ENCODE measurements at places on chromosomes 11 and 22.
A peak's percentile ranks its signal among the peaks of the same experiment; 100 is the strongest.

- DNase-seq = peak; percentile 16
Observed at GRCh38 chr11:33703234-33703633, 2.6 kb upstream of the C11orf91 start.

DNA sequence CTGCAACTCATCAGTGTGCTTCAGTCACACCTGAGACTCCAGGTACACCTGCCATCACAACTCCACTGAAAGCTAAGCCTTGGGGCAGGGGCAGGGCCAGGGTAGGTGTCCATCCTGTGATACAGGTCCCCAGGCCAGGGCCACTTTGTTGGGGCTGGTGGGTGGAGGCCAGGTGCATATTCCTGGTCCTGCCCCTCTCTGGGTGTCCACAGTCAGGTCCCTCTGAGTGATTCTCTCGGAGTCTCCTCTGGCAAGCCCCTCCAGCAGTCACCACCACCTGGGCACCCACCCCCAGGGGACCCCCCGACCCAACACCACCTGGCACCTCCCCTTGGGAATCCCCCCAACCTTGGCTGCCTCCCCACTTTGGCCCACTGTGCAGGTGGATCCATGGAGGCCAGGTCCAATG lies 9.5 kb upstream of the ACR start:
- DNase-seq = no peak

- peak; percentile 68 for DNase-seq
Observed at GRCh38 chr22:41857155-41857859, 24.4 kb downstream of the SREBF2 start.

- DNase-seq = no peak
Observed at GRCh38 chr11:31443802-31444201, 65.6 kb downstream of the IMMP1L start.

GRCh38 chr11:128133501-128133900 lies 453.9 kb downstream of the ETS1 start:
- DNase-seq = no peak

DNA sequence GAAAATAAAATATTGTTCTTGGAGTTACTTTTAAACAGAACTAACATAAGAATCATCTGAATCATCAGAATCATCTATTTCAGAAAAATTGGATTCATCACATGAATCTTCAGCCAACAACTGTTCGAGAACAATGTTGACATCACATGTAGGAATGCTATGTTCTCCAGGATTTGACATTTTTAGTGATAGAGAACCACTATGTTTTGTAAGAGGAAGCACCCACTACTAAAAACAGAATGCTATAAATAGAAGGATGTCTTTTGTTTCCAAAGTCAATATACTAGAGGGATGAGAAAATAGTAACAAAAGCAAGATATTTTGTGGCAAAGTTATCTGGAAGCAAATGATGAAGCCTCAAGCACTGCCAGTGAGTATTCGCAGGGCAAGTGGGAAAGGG lies 263.4 kb upstream of the DDI1 start:
- no peak for DNase-seq

DNA sequence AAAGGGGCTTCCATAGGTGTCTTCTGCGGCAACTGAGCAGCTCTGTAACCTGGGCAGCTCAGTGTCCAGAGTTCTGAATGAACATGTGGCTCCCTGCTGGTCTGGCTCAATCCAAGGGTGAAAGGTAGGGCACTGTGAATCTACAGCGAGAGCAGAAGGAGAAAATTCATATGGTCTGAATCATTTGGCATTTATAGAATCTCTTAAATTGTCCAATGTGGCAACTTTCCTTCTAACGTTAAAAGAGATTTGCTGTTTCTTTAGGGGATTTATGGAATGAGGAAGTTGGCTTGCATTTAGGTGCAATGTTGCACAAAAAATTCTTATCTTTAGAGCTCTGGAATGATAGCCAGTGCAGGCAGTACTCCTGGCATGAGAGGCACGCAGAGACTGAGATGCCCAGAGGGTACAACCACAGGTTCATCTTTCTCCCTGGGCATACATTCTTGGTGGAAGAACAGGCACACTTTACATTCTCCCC lies 17.0 kb downstream of the ATXN10 start:
- no peak for DNase-seq

GRCh38 chr11:128734103-128734831 lies 40.4 kb downstream of the FLI1 start:
- peak; percentile 90 for DNase-seq

DNA sequence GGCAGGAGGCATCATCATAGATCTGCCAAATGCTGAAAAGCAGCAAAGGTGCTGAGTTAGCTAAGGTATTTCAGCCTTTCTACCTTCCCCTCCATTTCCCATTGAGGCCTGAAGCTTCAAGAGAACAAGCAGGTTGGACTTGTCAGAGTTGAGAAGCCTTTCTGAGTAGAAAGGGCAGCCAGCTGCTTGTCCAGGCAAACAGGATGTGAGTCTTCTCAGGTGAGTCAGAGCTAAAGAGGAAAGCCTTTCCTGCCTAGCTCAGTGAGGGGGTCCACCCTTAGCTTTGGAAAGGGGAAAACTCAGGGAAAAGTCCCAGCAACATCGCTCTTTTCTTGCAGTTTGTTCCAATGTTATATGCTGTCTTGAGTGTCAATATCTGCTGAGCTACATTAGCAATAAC lies 13.2 kb upstream of the MPZL2 start:
- DNase-seq = no peak

DNA sequence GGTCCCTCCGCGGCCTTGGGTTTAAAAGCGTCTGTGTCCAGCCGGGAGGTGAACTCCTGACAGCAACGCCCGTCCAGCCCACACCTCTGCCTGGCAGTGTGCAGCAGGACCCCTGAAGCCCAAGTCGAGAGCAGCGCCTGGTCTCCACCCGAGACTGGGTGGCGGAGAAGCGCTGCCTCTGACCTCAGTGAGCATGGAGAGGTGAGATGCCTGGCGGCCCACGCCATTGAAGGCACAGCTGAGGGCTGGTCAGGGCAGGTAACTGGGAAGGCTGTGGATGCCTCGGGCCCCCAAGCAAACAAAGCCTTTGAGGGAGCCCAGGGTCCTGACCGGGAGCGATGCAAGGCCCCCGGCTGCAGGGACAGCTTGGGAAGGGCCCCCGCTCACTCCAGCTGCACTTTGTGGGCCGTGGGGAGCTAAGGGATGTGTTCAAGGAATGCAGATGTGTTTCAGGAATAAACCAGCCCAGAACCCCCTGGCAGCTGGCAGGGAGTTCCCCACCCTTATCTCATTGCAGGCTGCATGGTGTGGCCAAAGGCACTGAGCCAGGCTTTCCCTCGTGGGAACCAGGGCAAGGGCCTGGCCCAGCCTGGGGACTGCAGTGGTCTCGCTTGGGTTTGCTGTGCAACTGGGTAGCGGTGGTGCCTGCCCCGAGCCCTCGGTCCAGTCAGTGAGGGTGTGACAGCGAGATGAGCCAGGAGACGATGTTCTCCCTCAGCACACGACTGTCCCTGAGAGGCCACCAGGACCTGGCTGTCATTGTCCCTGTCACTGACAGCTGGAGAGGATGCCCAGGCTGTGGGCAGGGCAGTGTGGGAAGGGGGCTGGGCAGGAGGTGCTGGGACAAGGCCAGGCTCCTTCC lies 92.5 kb downstream of the WNT7B start:
- DNase-seq = no peak

DNA sequence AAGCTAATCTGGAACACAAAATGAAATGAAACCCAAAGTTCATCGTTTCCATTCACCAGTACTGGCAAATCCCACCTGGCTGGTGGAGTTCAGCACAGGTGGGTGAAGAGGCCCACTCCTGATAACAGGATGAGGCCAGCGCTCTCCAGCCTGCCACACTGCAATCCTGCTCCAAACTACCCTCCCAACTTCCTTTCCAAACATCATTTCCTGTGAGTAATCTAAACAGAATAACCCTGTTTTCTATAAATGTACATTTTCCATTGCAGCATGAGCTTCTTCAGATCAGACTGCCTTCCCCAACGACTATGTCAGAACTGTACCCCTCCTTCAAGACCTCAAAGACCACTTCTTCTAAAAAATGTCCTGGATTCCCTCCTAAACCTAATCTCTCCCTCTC lies 15.9 kb upstream of the NFRKB start:
- no peak for DNase-seq

DNA sequence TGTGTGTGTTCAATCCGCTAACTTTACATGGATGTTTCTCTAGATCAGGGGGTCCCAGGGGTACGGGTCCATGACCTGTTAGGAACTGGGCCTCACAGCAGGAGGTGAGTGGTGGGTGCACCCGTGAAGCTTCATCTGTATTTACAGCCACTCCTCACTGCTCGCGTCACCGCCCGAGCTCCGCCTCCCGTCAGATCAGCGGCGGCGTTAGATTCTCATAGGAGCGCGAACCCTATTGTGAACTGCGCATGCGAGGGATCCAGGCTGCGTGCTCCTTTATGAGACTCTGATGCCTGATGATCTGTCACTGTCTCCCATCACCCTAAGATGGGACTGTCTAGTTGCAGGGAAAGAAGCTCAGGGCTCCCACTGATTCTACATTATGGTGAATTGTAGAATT lies 31.9 kb downstream of the MRGPRD start:
- DNase-seq = no peak

GRCh38 chr11:69587454-69588090 lies 53.4 kb upstream of the CCND1 start:
- DNase-seq = no peak

DNA sequence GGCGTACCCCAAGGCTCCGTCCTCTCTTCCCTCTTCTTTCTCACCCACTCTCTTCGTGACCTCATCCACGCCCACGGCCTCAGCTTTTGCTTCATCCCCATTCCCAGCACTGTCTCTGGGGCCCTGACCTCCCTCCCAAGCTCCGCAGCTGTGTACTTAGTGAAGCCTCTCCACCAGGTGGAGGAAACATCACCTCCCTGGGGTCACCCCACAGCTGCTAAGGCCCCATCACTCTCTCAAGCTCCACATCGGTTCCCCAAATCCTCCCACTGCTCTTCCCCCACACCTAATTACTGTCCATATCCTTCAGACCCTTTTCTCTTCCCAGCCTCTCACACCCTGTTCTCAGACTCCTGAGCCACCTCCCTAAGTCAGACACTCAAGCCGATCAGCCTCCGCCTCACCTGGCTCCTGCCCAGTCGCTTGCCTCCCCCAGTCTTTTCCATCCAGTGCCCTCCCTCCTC lies 7.9 kb upstream of the SYT7 start:
- peak; percentile 77 for DNase-seq

- DNase-seq = peak; percentile 78
Observed at GRCh38 chr11:113952070-113952469, 22.8 kb upstream of the HTR3A start.

DNA sequence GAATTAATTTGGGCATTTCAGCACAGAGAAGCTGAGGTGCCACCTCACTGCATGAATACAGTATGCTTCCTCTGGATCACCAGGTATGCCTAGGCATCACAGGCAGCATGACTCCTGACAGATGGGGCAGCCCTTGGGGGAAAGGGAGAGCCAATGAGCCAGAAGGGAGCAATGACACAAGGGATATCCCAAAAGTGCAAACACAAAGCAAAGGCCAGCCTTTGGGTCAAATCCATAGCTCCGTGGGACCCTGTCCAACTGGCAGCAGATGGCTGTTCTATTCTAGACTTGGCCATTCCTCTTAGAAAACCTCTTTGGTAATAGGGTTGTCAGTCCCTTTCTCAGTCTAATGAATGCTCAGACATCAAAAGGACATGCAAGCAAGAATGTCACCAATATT lies 73.3 kb downstream of the SERGEF start:
- DNase-seq = no peak

DNA sequence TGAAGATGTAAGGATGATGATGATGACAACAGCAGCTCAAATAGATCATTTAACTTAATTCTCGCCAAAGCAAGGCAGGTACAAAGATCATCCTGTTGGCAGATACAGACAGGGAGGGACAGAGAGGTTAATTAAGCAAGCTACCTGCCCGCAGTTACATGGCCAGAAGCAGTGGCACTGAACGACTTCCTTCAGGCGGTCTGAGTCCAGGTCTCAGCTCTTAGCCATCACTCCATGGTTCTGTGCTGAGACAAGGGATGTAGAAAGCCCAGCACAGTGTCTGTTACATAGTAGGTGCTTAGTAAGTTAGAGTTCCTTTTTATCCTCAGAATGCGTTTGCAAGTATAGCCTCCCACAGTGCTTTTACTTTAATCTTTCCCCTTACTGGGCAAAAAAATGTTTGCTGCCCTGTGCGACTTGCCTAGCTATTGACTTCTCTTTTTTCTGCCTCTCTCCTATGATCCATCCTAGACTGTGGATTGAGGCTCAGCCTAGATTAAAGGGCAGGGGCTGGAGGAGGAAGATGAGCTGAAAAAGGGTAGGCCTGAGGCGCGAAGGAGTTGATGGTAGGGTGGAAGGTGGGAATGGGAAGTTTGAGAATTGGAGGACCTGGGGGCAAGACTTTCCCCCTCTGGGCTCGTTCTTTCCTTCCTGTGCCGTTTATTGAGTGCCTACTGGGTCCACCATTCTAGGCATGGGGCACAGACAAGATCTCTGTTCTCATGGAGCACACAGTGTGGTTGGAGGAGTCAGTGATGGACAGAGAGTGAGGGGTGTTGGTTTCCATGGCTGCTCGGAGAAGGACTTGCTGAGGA lies 108.2 kb upstream of the OR4B1 start:
- peak; percentile 63 for DNase-seq

DNA sequence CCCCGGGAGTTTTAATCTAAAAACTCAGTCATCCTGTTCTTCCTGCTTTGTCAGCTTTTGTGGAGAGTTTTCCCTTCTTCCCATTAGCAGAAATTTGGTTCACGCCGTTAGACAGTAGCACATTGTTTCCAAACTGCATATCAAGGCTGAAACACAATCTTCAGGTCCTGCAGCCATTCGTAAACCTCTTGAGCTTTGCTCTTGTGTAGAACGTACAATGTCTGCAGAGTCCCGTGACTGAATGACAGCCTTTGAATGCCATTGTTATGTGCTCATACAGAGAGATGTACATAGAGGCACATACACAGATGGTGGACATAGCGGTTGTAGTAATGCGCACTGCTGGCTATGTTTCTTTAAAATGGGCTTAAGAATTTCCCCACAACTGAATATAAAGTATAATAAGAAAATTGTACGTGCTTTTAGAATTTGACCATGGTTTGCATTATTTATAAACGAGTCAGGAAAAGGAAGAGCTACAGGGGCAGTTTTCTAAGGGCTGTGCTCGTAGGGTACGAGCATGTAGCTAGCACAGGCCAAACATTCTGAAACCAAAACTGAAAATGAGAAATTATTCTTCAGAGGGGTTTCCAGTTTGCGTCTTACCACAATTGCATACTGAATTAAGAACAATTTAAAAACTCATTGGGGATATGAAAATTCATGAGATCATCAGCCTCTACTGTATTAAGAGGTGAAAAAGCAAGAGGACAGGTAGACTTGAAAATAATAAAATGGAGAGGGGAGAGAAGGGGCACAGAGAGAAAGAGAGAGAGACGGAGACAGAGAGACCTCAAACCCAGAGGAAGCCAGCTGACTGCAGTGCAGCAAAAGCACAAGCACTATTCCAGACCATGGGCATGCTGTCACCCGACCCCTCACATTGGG lies 310.1 kb downstream of the CADM1 start:
- DNase-seq = no peak

GRCh38 chr11:42085736-42086135 lies 626.3 kb upstream of the LRRC4C start:
- DNase-seq = peak; percentile 8

DNA sequence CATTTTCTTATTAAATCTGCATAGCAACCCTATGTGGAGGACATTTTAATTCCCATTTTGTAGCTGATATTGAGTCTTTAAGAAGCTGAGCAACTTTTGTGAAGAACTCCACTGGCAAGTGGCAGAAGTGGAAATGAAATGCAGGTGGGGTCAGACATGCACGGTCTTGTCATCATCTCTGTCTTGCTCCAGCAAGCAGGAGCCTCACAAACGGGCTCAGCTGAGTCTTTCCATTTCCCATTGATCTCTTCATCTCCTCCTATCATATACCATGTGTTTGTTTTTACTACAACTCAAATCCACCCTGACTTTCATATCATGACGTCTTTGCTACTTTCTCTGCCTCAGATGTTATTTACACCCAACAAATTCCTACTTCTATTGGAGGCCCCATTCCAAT lies 97.9 kb upstream of the TENM4 start:
- no peak for DNase-seq

Measured in inflammatory macrophage (primary cell).